HCT116 (cell line): ENCODE measurements at places on chromosomes 16 and 17. TPM values are rescaled to one million over a fixed set of nuclear protein-coding genes. Genes with fewer than 3 reads are reported as not detected.

SPAG7 gene
- total RNA-seq = 49.9 TPM

DNA sequence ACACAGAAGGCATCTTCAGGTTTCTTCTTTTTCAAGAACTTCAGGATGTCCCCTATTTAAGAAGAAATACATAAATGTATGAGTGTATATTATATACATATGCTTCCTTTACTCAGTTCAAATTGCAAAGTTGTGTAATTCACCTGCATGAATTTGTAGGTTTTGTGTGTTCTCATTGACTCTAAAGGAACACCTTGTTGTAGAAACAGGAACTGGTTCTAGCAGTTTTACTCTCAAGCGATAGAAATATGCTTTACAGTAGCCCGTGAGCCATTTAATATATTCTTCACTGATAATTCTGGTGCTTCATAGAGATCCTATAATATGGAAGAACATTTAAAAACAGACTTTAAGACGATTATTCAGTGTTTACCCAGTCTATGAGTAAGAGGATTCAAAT, 53.3 kb upstream of the LRRC37A3 start:
- no peak for DNase-seq

CDH15 gene
- total RNA-seq = 3.8 TPM

LAT gene
- total RNA-seq = 3.3 TPM

KRTAP16-1 gene
- total RNA-seq = not detected
